Spleen (tissue), 13 donors: ENCODE measurements at places on chromosomes 5 and 9.

DNA sequence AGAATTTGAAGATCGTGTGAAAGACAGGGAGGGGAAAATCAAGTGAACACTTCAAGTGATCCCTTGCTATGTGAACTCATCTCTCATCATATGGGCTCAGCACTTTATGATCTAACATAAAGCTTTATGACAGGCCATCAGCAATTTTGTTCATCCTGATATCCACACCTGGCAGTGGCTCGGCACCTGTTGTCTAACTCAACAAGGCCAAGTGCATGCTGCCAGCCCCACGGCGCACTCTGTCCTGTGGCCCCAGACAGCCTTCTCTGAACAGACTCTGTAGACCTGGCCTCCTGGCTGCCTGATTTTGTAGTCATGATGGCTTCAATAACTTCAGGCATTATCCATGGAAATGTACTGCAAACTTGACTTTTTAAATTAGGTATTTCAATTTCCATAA lies 106.3 kb downstream of the MEF2C start:
- H3K4me3 ChIP-seq, result no peak overlapping the region
- H3K27me3 ChIP-seq, result no peaks in the 10 kb centered on the region
- H3K36me3 ChIP-seq, result no peaks in the 10 kb centered on the region

- no peak for DNase-seq
- no peak overlapping the region for H3K4me3 ChIP-seq
- no peaks in the 10 kb centered on the region for H3K27me3 ChIP-seq
- no peaks in the 10 kb centered on the region for H3K36me3 ChIP-seq
- no peak overlapping the region for H3K27ac ChIP-seq
These were observed 102.0 kb upstream of the SMC5 start for GRCh38 chr9:70156729-70157128.

- H3K27me3 ChIP-seq, result no peaks in the 10 kb centered on the region
- H3K27ac ChIP-seq, result no peak overlapping the region
- no peak overlapping the region for H3K4me3 ChIP-seq
- no peak for DNase-seq
- H3K36me3 ChIP-seq, result no peaks in the 10 kb centered on the region
These were observed 350.0 kb upstream of the ISL1 start for GRCh38 chr5:51033215-51033614.

DNA sequence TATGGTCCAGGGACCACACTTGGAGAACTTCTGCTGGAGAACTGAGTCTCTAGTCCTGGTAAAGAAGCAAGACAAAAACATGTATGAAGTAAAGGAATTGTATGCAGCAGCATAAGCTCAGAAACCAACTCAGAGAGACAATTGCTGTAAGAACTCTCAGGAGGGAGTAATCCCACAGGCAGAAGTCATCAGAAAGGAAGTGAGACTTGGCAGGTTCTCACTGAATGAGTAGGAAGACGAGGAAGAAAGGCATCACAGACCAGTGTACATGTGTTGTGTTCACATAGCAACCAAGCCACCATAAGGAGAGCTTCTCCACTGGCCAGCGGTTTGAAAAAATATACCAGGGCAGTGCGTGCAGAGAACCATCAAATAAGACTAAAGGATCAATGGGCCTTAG lies 57.9 kb upstream of the FST start:
- no peak overlapping the region for H3K27ac ChIP-seq
- H3K27me3 ChIP-seq, result no peaks in the 10 kb centered on the region
- no peaks in the 10 kb centered on the region for H3K36me3 ChIP-seq
- H3K4me1 ChIP-seq, result no peaks in the 10 kb centered on the region
- H3K4me3 ChIP-seq, result no peak overlapping the region

DNA sequence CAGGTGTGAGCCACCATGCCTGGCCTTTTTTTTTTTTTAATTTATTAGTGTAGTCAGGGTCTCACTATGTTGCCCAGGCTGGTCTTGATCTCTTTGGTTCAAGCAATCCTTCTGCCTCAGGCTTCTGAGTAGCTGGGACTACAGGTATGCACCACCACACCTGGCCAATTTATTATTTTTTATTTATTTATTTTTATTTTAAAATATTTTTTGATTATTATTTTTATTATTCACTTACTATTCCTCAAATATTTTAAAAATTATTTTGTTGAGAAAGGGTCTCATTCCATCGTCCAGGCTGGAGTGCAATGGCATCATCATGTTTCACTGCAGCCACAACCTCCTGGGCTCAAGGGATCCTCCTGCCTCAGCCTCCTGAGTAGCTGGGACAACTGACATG lies 49.7 kb upstream of the CHD1 start:
- H3K36me3 ChIP-seq, result no peaks in the 10 kb centered on the region
- H3K4me3 ChIP-seq, result no peak overlapping the region
- H3K27ac ChIP-seq, result no peak overlapping the region
- no peaks in the 10 kb centered on the region for H3K27me3 ChIP-seq
- peaks cover 4% of the 10 kb centered on the region for H3K4me1 ChIP-seq

DNA sequence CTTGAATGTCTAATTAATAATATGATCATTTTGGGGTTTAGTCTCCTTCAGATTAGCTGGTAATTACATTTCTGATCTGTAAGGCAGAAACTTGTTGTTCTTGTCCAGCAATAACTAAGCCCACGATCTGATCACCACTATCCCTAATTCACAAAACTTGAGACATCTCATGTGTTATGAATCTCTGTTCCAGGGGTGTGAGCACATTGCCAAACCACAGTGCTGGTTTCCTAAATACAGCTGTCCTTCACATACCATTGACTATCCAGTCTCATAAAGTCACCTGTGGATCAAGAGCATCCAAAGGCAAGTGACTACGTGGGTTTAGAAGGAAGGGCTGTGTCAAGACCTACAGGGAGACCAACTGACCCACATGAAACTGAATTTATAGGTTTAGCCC lies 134.1 kb upstream of the PRLR start:
- H3K4me3 ChIP-seq, result no peak overlapping the region
- no peaks in the 10 kb centered on the region for H3K36me3 ChIP-seq
- H3K27ac ChIP-seq, result no peak overlapping the region
- no peaks in the 10 kb centered on the region for H3K27me3 ChIP-seq
- DNase-seq, result no peak

- peaks cover 18% of the 10 kb centered on the region for H3K4me1 ChIP-seq
- H3K4me3 ChIP-seq, result no peak overlapping the region
- no peak overlapping the region for H3K27ac ChIP-seq
These were observed 58.1 kb downstream of the DENND1A start for GRCh38 chr9:123871781-123872180.

DNA sequence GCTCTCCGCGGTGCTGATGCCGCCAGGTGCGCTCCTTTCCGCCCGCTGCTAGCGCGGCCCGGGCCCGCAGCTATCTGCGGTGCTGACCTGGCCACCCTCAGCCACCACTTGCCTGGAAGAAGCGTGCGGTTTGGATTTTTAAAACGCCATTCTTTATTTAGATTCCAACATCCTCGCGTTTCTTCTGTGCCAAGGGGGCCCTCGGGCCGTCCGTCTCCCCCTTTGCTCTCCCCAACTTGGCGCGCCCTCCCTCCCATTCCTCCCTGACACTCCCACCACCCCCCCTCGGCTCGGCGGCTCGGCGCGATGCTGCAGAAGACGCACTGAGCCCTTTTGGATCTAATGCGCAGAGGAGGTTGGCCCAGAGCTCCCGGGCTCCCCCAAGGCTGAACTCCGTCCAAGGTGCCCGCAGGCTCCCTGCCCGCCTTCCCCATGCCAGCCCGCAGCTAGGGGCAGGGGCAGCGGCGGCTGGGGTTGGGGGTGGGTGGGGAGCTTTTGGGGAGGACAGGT lies at the start of gene BARHL1:
TSS of gene BARHL1 (plus strand) at position 331 of the 510 bp plus-strand sequence. CDS start 192 bp downstream, outside the sequence.
- H3K4me3 ChIP-seq, result peak within 1 kb of the TSS; percentile 27
- no peak for DNase-seq
- H3K36me3 ChIP-seq, result no peaks in the 10 kb centered on the region
- peaks cover 21% of the 10 kb centered on the region for H3K4me1 ChIP-seq
- H3K27me3 ChIP-seq, result peaks cover 91% of the 10 kb centered on the region

DNA sequence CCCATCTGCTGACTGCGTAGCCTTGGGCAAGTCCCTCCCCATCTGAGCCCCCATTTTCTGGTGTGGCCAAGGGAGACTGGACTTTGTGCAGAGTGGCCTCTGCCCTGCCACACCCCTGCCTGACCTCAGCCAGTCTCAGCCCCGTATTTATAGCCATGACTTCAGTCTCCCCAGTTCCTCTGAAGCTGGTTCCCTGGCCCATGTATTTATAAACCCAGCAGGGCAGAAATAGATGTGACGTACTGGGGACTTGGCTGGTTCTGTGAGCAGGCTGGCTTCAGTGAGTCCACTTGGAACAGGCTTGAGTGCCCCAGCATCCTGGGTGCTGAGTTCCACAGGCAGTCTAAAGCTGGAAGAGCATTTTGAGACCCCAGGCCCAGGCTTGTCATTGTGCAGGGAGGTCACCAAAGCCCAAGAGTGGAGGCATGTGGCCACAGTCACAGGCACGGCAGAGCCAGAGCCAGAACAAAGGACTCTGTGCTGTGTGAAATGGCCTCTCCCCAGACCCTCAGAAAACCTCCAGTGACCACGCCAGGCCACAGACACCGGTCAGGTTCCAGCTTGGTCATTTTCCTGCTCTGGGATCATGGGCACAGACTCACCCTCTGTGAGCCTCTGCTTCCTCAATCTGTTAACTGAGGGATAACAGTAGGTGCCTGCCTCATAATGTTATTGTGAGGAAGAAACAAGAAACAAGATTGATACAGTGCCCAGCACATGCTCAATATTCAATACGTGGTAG lies 30.4 kb upstream of the SYNPO start:
- no peak overlapping the region for H3K27ac ChIP-seq
- H3K27me3 ChIP-seq, result no peaks in the 10 kb centered on the region
- H3K36me3 ChIP-seq, result no peaks in the 10 kb centered on the region
- H3K4me3 ChIP-seq, result no peak overlapping the region
- peaks cover 27% of the 10 kb centered on the region for H3K4me1 ChIP-seq

DNA sequence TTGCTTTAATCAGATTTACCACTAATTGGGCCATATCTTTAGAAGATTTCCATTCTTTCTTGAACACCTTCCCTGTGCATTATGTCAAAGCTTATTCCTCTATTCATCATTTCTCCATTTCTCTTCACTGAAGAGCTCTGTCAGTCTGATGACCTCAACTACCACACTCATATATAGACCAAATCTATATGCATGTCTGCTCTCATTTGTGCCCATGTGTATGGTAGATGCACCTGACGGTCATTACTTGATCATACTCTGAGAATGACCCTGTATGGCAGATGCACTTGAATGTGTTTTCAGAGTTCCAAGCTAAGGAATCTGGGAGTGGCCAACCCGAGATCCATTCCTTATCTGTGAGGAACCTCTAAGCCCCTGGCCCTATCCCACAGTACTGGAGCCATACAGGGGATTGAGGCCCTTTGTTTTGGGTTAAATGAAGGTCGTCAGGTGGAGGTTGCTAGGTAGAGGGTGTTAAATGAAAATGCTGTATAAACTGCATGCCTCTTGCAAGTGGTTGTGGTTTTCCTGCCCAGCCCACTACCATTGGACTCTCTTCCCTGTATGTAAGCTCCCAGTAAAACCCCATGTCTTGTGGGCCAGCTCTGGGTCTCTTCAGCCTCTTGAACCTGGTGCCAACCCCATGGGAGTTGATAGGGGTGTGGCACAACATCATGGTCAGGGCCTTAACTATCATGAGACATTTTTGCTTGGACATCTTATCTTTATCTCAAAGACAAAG lies 229.5 kb downstream of the KIAA0825 start:
- no peaks in the 10 kb centered on the region for H3K27me3 ChIP-seq
- no peaks in the 10 kb centered on the region for H3K4me1 ChIP-seq
- no peak overlapping the region for H3K27ac ChIP-seq

DNA sequence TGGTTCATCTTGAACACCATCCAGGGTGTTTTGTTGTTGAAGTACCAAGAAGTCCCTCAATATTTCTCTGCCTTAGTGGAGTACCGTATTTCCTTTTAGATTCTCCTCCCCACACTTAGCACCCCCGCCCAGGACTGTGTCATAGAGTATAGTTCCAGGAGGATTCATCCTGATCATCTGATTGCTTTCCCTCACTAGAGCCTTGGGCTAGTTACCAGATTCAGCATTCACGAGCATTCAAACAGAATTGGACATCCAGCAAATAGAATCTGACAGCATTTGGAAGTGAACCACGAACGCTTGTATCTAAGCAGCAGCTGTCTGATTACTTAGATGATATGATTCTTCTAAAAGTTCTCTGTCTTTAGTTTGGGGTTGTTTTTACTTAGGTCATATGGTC lies 248.1 kb upstream of the TAS2R1 start:
- DNase-seq, result no peak
- no peak overlapping the region for H3K4me3 ChIP-seq
- H3K27me3 ChIP-seq, result no peaks in the 10 kb centered on the region

GRCh38 chr9:126497660-126498275 lies 116.0 kb upstream of the LMX1B start:
- peak; percentile 70 for DNase-seq
- H3K27me3 ChIP-seq, result no peaks in the 10 kb centered on the region
- no peak overlapping the region for H3K4me3 ChIP-seq
- H3K36me3 ChIP-seq, result peaks cover 15% of the 10 kb centered on the region
- no peak overlapping the region for H3K27ac ChIP-seq

DNA sequence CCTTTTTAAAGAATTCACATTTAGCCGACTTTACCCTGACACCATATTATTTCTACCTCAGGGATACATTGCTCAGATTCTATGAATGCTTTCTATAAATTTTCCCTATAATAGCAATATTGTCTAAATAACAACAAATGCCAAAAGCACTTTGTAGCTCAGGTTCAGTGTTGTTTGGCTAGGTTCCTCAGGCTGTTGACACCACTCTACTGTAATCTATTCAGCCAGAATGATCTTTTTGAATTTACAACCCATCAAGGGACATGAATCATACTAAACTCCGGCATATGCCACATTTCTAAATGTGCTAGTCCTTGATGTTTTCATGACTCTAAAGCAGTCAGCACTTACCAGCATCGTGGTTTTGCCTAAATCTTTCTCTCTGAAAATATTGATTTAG lies 641.5 kb upstream of the CDH10 start:
- no peak for DNase-seq
- no peaks in the 10 kb centered on the region for H3K27me3 ChIP-seq
- H3K36me3 ChIP-seq, result no peaks in the 10 kb centered on the region
- no peaks in the 10 kb centered on the region for H3K4me1 ChIP-seq
- H3K4me3 ChIP-seq, result no peak overlapping the region

GRCh38 chr5:52947208-52947607 lies 41.9 kb upstream of the ITGA2 start:
- peak overlapping the region; percentile 26 for H3K27ac ChIP-seq
- H3K36me3 ChIP-seq, result no peaks in the 10 kb centered on the region
- no peak overlapping the region for H3K4me3 ChIP-seq
- no peak for DNase-seq
- H3K27me3 ChIP-seq, result no peaks in the 10 kb centered on the region

- no peak overlapping the region for H3K27ac ChIP-seq
- no peak for DNase-seq
- peaks cover 14% of the 10 kb centered on the region for H3K4me1 ChIP-seq
- no peak overlapping the region for H3K4me3 ChIP-seq
- peaks cover 5% of the 10 kb centered on the region for H3K27me3 ChIP-seq
These were observed 7.7 kb upstream of the GCNT4 start for GRCh38 chr5:75059912-75060545.

- peaks cover 92% of the 10 kb centered on the region for H3K4me1 ChIP-seq
- H3K27me3 ChIP-seq, result no peaks in the 10 kb centered on the region
- H3K36me3 ChIP-seq, result peaks cover 31% of the 10 kb centered on the region
- no peak for DNase-seq
- peak overlapping the region; percentile 7 for H3K4me3 ChIP-seq
These were observed 13.8 kb downstream of the ST8SIA4 start for GRCh38 chr5:100889165-100889743.

GRCh38 chr5:60077292-60077691 lies 183.8 kb upstream of the PDE4D start:
- no peak overlapping the region for H3K4me3 ChIP-seq
- H3K27me3 ChIP-seq, result no peaks in the 10 kb centered on the region
- no peak overlapping the region for H3K27ac ChIP-seq
- no peaks in the 10 kb centered on the region for H3K36me3 ChIP-seq
